ENCODE measurements at places on chromosomes 2 and 18. TPM values are rescaled to one million over a fixed set of nuclear protein-coding genes. Genes with fewer than 3 reads are reported as not detected.

Gene KLHL29
- total RNA-seq: 12.2 TPM

Gene LIPG
- 61.4 TPM for total RNA-seq

Gene INHA
- total RNA-seq: not detected

Gene HNMT
- total RNA-seq: 47.9 TPM

Gene C2orf68
- total RNA-seq: 18.9 TPM

Gene COL3A1
- 18.2 TPM for total RNA-seq

Gene ABCB11
- total RNA-seq: not detected

Gene EVA1A
- 82.8 TPM for total RNA-seq

Gene UBXN4
- 133 TPM for total RNA-seq

Gene RNPEPL1
- 74.1 TPM for total RNA-seq

Gene RUFY4
- not detected for total RNA-seq

Gene ADAM23
- total RNA-seq: not detected

Gene IL1R1
- total RNA-seq: 21.5 TPM

Gene C2orf72
- total RNA-seq: 0.50 TPM

Gene CMPK2
- total RNA-seq: 9.0 TPM

Gene SULT1C4
- 47.7 TPM for total RNA-seq

Gene EDAR
- 0.05 TPM for total RNA-seq

Gene SAG
- not detected for total RNA-seq

Gene CDK15
- 0.55 TPM for total RNA-seq

Gene KHK
- 1.1 TPM for total RNA-seq

Gene GPR45
- not detected for total RNA-seq

Gene ANKRD62
- not detected for total RNA-seq

Gene PDK1
- 30.7 TPM for total RNA-seq

Gene OR6B2
- not detected for total RNA-seq

Gene C2orf15
- total RNA-seq: 5.6 TPM

Gene REEP1
- total RNA-seq: 0.17 TPM
